ENCODE measurements at places on chromosomes 4 and X.

DNA sequence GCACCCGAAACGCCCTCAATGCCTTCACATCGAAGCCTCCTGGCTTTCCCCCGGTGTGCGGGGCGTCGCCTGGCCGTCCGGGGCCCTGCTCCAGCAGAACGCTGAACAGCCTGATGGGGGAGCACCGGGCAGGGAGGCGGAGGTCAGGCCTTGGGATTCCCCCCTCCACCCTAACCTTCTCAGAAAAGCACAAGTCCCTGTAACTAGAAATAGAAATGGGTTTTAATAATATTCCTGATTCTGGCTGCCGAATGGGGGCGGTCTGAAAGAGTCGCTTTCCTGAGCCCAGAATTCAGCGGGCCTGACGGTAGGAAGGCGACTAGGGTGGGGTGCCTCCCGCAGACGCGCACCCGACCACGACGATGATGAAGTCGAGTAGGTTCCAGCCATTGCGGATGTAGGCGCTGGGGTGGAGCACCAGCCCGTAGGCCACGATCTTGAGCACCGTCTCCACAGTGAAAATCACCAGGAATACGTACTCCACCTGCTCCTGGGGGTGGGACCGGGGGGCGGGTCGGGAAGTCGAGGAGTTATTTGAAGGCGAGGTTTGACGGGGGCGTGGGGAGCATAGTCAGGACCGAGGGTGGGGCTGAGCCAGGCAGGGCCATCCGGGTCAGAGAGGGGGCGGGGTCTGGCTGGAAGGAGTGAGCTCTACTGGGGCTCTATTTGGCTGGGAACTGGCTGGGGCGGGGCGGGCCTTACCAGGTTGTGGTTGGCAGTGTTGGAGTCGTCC is 2.5 kb downstream of the CACNA1F start:
- DNase-seq, result no peak

DNA sequence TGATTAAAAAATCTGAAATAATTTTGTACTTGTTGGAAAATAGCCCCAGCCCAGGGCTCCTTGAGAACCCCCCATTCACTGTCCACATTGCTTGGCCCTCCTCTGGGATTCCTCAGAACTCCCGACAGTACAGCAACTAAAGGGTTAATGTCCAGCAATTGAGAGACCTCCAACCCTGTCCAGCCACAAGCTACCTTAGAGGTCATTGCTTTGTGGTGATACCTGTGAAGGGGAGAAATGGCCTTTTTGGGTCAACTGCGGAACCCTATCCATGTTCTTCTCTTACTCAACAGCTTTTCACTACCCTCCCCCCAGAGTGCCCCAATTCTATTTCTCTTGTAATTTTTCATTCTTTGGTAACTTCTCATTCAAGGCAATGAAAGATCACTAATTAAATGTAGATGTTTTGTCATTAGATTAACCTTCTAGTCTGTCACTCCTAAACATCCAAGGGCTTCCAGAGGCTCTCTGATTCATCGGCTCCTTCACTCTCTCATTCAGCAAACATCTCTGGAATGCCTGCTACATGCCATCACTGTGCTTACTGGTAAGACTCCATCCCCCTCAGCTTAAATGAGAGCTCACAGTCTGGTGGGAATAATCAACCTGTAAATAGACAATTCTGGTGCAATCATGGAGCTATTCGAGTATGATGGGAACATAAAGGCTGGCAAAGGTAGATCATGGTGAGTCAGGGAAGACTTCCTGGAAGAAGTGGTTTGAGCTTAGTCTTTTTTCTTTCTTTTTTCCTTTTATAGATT is 241.4 kb upstream of the PGRMC2 start:
- DNase-seq, result no peak

- DNase-seq, result no peak
Observed at GRCh38 chr4:6761649-6762615, 20.6 kb upstream of the KIAA0232 start.

DNA sequence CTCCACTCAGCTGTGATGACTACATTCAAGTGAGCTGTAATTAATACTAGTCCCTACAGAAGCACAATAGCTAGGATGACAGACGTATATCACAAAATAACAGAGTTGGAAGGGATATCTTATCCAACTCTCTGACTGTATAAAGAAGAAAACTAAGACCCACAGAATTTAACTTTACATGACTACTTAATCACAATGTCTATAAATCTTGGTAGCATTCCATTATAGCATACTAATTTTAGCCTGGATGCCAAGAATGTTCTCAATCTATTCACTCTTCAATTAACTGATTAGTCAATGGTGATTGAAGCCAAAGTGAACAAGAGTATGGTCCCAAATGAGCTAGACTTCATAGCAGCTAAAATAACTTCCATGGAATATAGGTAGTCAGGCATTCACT is 31.2 kb downstream of the RPS6KA6 start:
- no peak for DNase-seq

GRCh38 chr4:3288571-3289094 is 4.2 kb upstream of the RGS12 start:
- DNase-seq, result no peak

DNA sequence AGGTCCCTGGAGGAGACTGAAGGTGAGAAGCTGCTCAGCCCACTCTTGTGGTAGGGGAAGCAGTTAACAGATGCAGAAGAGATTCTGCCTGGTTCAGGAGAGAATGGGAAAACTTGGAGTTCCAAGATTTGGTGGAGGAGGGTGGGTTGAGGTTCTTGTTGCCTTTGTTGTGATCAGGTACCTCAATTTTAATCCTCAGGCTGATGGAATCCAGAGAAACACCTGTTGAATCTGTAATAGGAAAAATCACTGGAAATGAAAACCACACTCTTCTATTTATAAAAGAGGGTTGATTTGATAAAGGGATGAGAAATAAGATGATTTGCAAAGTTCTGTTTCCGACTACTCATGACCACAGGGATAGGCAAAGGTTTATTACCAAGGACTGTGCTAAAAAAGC is 132.1 kb downstream of the EDA start:
- DNase-seq, result no peak

GRCh38 chr4:126748736-126749135 is 884.0 kb upstream of the INTU start:
- no peak for DNase-seq

DNA sequence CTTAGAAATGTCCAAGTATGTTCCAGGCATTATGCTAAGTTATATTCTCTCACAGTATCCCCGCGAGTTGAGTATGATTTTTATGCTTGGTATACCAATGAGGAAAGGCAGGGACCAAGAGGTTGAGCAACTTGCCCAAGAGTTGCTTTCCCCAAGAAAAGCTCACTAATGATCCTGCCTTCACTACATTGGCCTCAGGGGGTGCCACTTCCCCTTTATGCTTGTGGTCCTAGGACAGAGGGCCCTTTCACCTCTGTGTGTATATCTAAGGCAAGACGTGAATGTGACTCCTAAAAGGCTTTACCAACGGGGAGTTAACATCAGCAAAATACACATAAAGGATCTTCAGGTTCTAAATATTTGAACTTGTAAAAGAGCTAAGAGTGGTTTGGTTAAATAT is 164.4 kb upstream of the CPEB2 start:
- no peak for DNase-seq

GRCh38 chr4:39042366-39042765 is 10.2 kb upstream of the TMEM156 start:
- no peak for DNase-seq

DNA sequence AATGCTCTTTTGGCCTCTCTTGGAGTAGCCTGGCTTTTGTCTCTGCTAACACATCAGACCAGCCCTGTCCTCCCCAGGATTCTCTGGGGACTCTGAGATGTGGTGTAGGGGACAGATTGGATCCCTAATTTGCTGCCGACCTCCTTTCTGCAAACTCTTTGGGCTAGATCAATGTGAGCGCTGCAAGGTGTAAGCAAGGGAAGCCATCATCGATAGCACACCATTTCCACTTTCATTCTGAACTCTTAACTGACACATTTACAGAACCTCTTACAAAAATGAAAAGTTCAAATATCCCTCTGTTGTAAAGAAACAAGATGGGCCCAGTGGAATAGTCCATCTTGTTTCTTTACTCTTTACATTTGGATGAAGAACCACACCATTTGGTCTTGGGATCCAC is 46.6 kb downstream of the PGRMC2 start:
- DNase-seq, result no peak

- no peak for DNase-seq
Observed at GRCh38 chrX:115339441-115340025, 50.0 kb downstream of the LUZP4 start.

GRCh38 chrX:10166248-10166716 is 9.5 kb downstream of the CLCN4 start:
- no peak for DNase-seq

GRCh38 chrX:112941209-112941837 is 100.7 kb upstream of the AMOT start:
- no peak for DNase-seq
